Lung (tissue), 17 donors: ENCODE measurements at places on chromosomes 4 and X. TPM values are rescaled to one million over a fixed set of nuclear protein-coding genes. Genes with fewer than 3 reads are reported as not detected.

GRCh38 chrX:38293741-38294140, 33.6 kb downstream of the RPGR start:
- H3K27me3 ChIP-seq: peaks cover 3% of the 10 kb centered on the region
- H3K4me1 ChIP-seq: no peaks in the 10 kb centered on the region
- H3K4me3 ChIP-seq: no peak overlapping the region
- DNase-seq: peak; percentile 4
- H3K27ac ChIP-seq: no peak overlapping the region

DNA sequence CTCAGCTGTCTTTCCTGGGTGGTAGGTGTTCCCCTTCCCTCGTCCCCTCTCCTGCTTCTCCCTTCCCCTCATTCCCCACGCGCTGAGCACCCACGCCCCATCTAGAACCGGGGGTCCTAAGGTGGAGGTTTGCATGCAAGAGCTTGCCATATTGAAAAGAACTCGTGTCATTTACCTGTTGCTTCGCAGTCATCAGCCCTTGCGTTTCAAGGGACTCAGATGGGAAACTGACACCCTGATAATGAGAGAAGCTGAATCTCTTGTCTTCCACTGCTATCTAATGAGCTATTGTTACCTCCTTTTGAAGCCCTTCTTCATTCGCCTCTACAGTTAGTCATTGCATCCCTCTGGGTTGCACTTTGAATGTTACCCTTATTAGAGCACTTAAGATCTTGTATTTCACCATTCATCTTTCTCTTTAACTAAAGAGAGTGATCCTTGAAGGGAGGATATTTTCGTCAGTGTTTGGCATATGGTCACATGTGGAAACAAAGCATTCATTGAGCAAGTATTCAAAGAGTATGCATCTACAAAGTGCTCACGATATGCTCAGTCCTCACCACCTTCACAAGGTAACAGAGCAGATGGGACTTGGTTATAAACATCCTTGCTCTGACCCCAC, 25.7 kb downstream of the ARL9 start:
- no peaks in the 10 kb centered on the region for H3K4me1 ChIP-seq
- H3K36me3 ChIP-seq: no peaks in the 10 kb centered on the region
- H3K27me3 ChIP-seq: peaks cover 3% of the 10 kb centered on the region
- H3K27ac ChIP-seq: no peak overlapping the region
- H3K4me3 ChIP-seq: no peak overlapping the region

The NAT8L gene
- 0.46 TPM for total RNA-seq

DNA sequence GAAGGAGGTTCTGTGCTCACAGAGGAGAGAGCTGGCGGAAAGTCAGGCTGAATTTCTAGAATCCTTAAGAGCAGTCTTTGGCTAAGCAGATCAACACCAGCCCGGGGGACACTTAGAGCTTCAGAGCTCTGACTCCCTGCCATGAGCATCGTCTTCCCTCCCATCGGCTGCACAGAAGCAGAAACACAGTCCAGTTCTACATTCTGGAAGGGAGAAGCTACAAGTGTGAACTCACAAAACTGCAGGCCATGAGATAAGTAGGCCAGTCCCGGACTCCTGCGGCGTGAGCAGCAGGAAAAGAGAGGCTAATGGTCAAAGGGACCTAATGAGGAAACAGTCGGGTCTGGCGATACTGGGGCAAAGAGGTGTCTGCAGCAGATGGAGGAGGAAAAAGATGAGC, 211.5 kb downstream of the DHX15 start:
- H3K27ac ChIP-seq: no peak overlapping the region
- no peaks in the 10 kb centered on the region for H3K27me3 ChIP-seq
- H3K36me3 ChIP-seq: no peaks in the 10 kb centered on the region
- H3K4me3 ChIP-seq: no peak overlapping the region
- no peaks in the 10 kb centered on the region for H3K4me1 ChIP-seq

The ADAM29 gene
- 0.06 TPM for total RNA-seq

DNA sequence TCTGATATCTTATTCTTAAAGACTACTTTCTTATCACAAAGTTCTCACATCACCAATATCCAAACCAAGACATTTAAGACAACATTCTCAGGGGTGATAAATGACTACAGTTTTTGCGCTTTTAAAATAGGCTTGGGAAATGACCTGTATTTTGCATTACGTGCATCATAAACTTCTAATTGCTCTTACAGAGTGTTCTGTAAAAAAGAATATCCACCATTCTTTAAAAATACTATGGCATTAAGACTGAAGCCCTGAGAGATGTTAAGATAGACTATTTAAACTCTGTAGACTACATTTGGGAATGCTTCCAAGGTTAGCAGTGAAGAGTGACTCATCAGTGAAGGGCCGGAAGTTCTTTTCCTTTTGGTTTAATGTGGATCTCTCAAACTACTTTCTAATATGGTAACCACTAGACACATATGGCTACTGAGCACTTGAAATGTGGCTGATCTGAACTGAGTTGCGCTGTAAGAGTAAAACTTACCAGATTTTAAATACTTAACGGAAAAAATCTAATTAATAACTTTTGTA, 518.8 kb upstream of the FTHL17 start:
- H3K27ac ChIP-seq: no peak overlapping the region
- H3K4me1 ChIP-seq: no peaks in the 10 kb centered on the region
- peaks cover 7% of the 10 kb centered on the region for H3K27me3 ChIP-seq
- no peaks in the 10 kb centered on the region for H3K36me3 ChIP-seq

GRCh38 chrX:55593756-55594257, 29.4 kb upstream of the FOXR2 start:
- no peak overlapping the region for H3K4me3 ChIP-seq
- H3K27ac ChIP-seq: no peak overlapping the region
- no peaks in the 10 kb centered on the region for H3K36me3 ChIP-seq
- no peaks in the 10 kb centered on the region for H3K4me1 ChIP-seq
- H3K27me3 ChIP-seq: no peaks in the 10 kb centered on the region
- no peak for DNase-seq

DNA sequence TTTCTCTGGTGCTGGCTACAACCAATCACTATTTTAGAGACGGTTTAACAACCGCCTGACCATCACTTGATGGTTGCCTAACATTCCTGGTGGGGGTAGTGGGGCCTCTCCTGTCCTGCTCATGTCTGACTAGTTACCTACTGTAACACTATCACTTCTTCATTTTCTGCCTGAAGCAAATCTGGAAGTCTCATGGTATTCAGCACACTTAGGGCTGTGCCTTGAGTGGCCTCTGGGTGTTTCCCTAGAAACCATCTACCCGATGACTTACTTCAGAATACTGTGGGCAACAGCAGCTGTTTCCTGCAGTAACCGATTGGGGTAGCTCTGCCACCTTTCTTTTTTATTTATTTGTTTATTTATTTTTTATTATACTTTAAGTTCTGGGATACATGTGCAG, 880.1 kb upstream of the INTU start:
- H3K4me1 ChIP-seq: no peaks in the 10 kb centered on the region
- H3K27me3 ChIP-seq: no peaks in the 10 kb centered on the region
- H3K27ac ChIP-seq: no peak overlapping the region
- DNase-seq: peak; percentile 31
- no peaks in the 10 kb centered on the region for H3K36me3 ChIP-seq

The CTAG1A gene
- not detected for total RNA-seq

GRCh38 chr4:74374561-74375327, 9.8 kb downstream of the EREG start:
- no peaks in the 10 kb centered on the region for H3K4me1 ChIP-seq
- no peak overlapping the region for H3K4me3 ChIP-seq
- no peak overlapping the region for H3K27ac ChIP-seq
- H3K27me3 ChIP-seq: no peaks in the 10 kb centered on the region
- H3K36me3 ChIP-seq: no peaks in the 10 kb centered on the region

The KIF4A gene
- total RNA-seq: 0.61 TPM

The INTU gene
- 37.0 TPM for total RNA-seq

- no peaks in the 10 kb centered on the region for H3K36me3 ChIP-seq
- H3K27me3 ChIP-seq: peaks cover 18% of the 10 kb centered on the region
Measured at GRCh38 chrX:45232139-45232538, 31.5 kb upstream of the DIPK2B start.

DNA sequence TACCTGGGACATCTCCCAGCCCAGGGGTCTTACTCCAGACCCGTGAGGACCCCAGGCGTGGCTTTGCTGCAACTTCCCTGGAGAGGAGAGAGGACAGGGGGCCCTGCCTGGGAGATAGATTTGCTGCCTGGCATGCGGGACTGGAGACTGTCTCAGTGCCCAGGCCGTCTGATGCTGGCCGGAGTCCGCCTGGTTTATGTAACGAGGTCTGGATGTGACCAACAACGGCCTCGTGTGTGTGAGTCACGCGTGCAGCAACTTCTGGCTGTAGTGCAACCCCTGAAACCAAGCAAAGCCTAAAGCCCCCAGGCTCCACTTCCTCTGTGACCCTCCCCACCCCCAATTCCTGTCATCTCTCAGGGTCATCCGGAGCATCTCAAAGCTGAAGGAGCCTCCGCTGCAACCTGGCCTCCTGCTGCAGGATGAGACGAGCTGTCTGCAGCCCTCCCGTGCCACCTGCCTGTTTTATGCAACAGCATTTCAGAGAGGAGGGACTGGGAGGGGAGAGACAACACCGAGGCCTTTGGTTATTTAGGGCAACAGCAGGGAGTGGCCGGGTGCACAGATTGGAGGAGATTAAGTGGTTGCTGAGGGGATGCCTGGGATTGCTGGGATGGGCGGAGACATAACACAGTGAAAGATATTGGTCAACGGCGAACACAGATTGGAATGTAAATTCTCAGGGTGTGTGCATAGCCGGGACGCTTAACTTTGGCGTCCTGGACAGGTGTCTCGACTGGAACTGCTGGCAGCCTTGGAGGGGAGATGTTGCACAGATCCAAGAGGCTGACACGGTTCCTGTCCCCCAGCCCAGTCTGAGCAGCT, 16.0 kb downstream of the XG start:
- no peaks in the 10 kb centered on the region for H3K4me1 ChIP-seq
- no peak overlapping the region for H3K27ac ChIP-seq
- no peaks in the 10 kb centered on the region for H3K36me3 ChIP-seq
- no peak overlapping the region for H3K4me3 ChIP-seq

DNA sequence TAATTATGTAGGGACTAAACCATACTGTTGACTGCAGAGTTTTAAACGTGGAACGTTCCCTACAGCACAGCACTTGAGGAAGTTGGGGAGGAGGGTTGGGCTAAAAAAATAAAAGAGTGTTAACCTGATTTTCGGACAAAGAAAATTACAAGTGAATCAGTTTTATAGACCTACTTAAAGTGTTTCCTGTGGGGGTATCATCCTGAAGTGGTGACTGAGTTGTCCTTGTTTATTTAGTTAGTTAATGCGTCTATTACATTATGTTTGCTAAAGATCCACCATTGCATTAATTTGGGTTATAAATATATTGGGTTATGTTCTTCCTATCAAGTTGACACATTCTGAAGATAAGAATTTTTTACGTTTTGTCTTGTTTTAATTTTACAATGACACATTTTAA, 14.7 kb downstream of the UNC5C start:
- H3K4me1 ChIP-seq: peaks cover 11% of the 10 kb centered on the region
- no peak for DNase-seq
- no peak overlapping the region for H3K4me3 ChIP-seq
- no peak overlapping the region for H3K27ac ChIP-seq
- no peaks in the 10 kb centered on the region for H3K27me3 ChIP-seq

The CFP gene
- 23.6 TPM for total RNA-seq

DNA sequence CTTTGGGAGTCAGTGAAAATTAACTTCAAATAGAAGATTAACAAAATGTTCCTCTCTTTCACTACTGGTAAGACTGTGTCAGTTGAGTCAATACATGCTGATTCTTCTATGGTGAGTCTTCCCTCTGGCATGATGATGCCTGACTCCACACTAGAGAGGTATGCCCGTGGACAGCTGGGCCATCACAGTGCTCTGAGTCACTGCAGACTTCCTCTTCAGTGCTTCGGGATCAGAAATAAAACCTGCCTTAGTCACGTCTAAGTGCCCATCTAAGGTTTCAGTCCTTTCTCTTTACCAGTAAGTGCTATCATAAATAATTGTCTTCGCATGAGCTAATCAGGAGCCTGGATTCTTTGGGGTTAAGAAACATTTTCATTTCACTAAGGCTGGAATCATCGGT, 1.6 kb upstream of the ASB5 start:
- no peak for DNase-seq
- no peaks in the 10 kb centered on the region for H3K27me3 ChIP-seq
- H3K4me3 ChIP-seq: no peak overlapping the region
- H3K36me3 ChIP-seq: no peaks in the 10 kb centered on the region
- no peak overlapping the region for H3K27ac ChIP-seq

GRCh38 chr4:150949943-150950342, 65.1 kb downstream of the LRBA start:
- no peak for DNase-seq
- no peak overlapping the region for H3K4me3 ChIP-seq
- no peak overlapping the region for H3K27ac ChIP-seq
- peaks cover 5% of the 10 kb centered on the region for H3K4me1 ChIP-seq

The ITIH6 gene
- 0.20 TPM for total RNA-seq

The CABS1 gene
- total RNA-seq: not detected

The CENPVL1 gene
- not detected for total RNA-seq

The MTMR8 gene
- 4.8 TPM for total RNA-seq

GRCh38 chrX:10533696-10534365, 86.6 kb downstream of the MID1 start:
- H3K27me3 ChIP-seq: peaks cover 14% of the 10 kb centered on the region
- no peak overlapping the region for H3K4me3 ChIP-seq
- H3K27ac ChIP-seq: no peak overlapping the region
- no peaks in the 10 kb centered on the region for H3K4me1 ChIP-seq
- no peak for DNase-seq

DNA sequence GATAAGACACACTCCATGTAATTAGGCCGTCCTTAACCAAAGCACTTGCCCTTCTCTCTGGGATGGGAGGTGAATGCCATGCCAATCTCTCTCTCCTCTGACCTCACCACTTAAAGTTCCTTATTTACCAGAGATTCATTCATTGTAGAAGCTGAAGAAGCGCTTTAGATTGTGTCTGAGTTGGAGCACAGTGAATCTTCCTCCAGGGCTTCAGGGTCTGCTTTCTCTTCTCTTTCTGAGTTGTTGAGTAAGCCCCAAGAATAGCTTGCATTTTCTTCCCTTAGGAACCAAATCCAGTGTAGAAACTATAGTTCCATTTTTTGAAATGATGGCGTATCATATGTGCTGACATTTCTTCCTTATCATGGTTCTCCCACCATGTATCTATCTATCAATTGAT, 104.5 kb upstream of the MAML3 start:
- H3K4me1 ChIP-seq: peaks cover 10% of the 10 kb centered on the region
- DNase-seq: no peak
- H3K4me3 ChIP-seq: no peak overlapping the region
- no peak overlapping the region for H3K27ac ChIP-seq

DNA sequence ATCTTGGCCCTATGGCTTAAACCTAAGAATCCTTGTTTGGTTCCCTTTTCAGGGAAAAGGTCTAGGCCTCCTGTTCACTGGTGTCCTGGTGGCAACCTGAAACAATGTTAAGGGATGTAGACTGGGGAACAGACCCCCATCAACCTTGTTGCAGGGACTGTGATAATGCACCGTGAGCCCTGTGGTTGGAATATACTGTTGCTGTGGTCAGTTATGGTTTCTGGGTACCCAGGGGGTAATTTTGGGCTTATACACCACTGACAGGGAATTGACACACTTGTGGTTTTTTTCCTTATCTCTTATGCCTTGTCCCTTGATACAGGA, 64.0 kb upstream of the WDR1 start:
- no peaks in the 10 kb centered on the region for H3K27me3 ChIP-seq
- H3K4me1 ChIP-seq: peaks cover 3% of the 10 kb centered on the region
- DNase-seq: no peak
- no peaks in the 10 kb centered on the region for H3K36me3 ChIP-seq
- H3K4me3 ChIP-seq: no peak overlapping the region
- H3K27ac ChIP-seq: no peak overlapping the region

- H3K27me3 ChIP-seq: no peaks in the 10 kb centered on the region
- H3K27ac ChIP-seq: no peak overlapping the region
- H3K4me3 ChIP-seq: no peak overlapping the region
- H3K4me1 ChIP-seq: no peaks in the 10 kb centered on the region
Measured at GRCh38 chr4:165726831-165727230, 146.2 kb upstream of the TLL1 start.

The SFRP2 gene
- total RNA-seq: 5.6 TPM
